Fibroblast of the aortic adventitia (primary cell): ENCODE measurements at places on chromosomes 6 and 20.

GRCh38 chr20:64058536-64058935 is 4.5 kb upstream of the TCEA2 start:
- no peak for DNase-seq

DNA sequence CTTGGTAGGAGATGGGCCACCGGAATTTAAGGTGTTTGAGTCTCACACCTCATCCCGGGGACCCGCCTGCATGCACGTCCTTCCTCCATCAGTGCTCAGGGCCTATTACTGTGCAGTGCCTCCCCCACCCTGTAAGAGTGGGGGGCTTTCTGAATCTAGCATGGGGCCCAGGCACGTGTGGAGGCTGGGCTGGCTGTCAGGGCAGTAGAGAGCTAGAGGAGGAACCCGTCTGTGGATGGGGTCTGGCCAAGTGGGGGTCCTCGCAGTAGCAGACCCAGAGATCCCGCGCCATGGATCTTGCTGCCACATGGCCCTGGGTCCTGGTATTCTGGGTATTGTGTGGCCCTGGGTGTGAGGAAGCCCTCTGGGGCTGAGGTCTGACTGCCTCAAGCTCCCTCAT is 42.9 kb downstream of the SRC start:
- no peak for DNase-seq

DNA sequence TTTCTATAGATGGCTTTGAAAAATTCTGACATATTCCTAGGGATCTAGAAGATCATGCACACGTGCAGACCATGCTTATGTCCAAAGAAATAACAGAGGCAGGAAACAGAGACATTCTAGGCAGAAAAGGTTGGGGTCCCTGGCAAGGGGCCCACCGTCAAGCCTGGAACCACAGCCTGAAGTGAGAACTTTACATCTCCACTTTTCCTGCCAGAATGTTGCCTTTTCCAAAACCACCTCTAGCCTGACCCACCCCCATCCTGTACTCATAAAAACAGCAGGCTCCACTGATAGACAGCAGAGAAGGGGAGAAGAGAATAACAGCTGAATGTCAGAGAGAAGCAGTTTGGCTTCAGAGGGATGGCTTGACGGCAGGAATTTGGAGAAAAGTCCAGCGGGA is 257.3 kb upstream of the NT5E start:
- DNase-seq = no peak

- no peak for DNase-seq
Observed at GRCh38 chr20:44848254-44849015, 37.1 kb upstream of the YWHAB start.

- DNase-seq = no peak
Observed at GRCh38 chr20:15986690-15987089, 586.6 kb downstream of the KIF16B start.

DNA sequence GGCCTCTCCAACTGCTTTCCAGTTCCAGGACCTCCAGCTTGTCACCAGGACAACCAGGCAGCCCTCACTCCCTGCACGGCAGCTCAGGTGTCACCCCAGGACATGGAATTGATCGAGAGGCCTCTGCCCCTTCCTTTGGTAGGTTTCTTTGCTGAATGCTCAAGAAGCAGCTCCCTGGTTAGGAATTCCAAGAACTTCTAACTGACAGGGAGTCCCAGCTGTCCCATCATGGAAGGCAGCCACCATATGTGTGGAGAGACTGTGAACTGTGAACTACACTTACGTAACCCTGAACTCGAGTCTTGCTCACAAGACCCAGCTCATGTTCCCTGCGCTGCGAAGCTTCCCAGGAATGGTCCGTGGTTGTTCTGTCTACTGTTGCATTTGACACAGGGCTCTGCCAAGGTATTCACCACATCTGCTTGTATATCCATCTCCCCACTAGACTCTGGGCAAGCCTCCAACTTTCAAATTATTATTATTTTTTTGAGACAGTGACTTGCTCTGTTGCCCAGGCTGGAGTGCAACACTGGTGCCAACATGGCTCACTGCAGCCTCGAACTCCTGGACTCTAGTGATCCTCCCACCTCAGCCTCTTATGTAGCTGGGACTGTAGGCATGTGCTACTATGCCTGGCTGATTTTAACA is 35.7 kb downstream of the MGME1 start:
- peak; percentile 16 for DNase-seq

- DNase-seq = peak; percentile 20
Observed at GRCh38 chr6:72321788-72322187, 300.1 kb upstream of the KCNQ5 start.
